Right cardiac atrium (tissue), 5 donors: ENCODE measurements at places on chromosomes 2 and 18. TPM values are rescaled to one million over a fixed set of nuclear protein-coding genes. Genes with fewer than 3 reads are reported as not detected.
A peak's percentile ranks its signal among the peaks of the same experiment; 100 is the strongest.

Gene SEMA4C
- polyA plus RNA-seq: 19.3 TPM

Gene FNDC4
- polyA plus RNA-seq: 10.7 TPM

Gene ADI1
- 132 TPM for polyA plus RNA-seq

GRCh38 chr2:223008162-223008561 lies 43.8 kb upstream of the KCNE4 start:
- DNase-seq: no peak

- no peak for DNase-seq
Observed at GRCh38 chr18:31269566-31269965, 48.4 kb upstream of the DSG1 start.

Gene TRPM8
- polyA plus RNA-seq: not detected

DNA sequence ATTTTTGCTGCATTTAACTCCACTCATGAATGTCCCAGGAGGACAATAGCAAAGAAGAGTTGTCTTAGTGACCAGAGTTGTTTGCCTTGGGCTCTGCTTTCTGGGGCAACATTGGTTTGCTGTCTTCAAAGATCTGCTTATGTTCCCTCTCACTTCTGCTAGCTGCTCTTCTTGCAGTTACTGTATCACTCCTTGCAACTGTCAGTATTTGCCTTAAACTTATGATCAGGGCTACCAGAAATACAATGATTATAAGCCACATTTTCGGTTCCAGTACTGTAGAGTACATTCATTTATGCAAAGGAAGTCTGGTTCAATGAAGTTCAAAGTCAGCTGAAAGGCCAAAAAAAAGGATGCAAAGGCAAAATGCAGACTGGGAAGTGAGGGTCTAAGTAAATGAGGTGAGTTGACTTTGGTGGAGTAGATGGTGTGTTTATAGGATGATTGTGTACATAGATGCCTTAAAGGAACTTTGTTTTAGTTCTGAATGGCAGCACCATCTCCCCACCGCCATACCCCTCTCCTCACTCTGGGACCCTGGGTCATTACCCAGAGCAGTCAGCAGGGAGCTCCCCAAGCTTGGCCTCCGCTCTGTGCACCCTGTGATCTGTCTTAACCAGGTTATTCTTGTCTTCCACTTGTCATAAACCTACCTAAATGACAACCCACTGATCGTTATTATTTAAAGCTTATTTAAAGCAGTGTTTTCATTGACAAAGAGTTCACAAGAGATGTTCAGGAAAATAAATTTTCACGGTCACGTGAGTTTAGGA lies 236.0 kb downstream of the DOK6 start:
- no peak for DNase-seq

Gene MYO7B
- polyA plus RNA-seq: 0.81 TPM

GRCh38 chr2:136057802-136058140 lies 60.2 kb downstream of the CXCR4 start:
- DNase-seq: no peak

Gene CAVIN2
- 76.0 TPM for polyA plus RNA-seq

Gene NEU2
- not detected for polyA plus RNA-seq

DNA sequence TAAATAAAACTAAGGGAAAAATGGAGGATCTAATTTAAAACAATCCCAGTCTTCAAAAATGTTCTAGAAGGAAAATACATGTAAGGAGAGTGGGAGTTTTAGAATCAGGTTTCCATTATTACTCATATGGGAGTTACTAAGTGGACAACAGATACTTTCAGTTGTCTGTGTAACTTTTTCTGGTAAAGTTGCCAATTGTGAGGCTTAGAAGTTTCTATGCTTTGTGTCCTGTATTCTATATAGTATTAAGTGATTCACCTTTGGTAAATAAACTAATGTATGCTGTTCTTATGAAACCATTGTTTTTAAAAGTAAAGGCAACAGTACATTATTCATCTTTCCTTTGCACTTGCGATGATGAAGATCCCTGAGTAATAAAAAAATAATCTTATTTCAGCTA lies 274.9 kb downstream of the NR4A2 start:
- DNase-seq: no peak

- no peak for DNase-seq
Observed at GRCh38 chr2:40357667-40358066, 94.2 kb downstream of the SLC8A1 start.

DNA sequence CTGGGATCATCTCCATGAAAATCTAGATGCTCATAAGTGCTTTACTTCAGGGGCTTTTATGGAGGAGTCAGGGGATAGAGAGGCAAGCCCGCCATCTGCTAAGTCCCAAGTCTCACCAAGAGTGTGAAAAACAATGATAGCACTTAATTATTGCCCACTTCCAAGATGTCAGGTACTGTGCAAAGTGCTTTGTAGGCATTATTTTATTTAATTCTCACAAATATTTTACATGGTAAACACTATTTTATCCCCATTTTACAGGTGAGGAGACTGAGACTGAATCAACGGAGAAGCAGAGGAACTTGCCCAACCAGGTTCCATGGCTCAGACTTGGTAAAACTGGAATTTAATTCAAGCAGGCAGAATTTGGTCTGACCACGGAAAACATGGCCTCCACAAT lies 147.5 kb downstream of the ACKR3 start:
- DNase-seq: no peak

DNA sequence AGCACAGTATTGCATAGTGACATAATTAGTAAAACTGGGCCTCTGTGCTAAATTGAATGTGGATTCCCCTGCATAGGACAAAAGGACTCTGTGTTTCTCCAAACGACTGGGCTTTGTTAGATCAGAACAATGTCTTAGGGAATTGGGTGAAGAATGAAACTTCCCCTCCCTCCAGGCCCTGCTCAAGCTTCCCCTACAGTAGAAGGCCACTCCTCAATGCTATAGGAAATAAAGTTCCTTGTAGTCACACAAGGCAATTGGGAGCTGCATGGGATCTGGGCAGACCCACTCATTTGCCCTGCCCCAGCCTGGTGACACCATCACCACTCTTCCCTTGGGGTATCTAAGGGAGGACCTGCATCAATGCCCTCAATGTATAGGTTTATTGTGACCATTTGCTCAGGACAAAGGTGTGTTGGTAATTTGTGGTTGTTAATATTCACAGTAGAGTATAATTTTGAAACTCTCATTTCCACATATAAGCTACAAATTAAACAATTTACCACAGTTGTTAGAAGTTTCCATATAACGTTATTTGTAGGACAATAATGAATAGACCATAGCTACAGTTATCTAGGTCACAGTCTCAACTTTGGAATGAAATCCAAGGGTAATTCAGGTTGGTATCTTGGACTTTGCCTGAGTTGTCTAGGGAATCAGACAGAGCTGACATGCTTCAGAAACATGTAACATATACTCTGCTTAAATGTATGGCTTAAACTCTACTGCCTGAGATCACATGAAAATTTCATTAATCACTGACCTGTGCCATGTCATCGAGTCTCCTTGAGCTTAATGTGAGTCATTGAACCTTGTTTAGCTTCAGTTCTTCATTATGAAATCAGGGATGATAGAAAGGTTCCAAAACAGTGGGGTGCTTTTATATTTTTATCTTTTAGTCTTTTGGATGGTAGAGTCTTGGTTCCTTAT lies 64.8 kb upstream of the DARS1 start:
- no peak for DNase-seq

GRCh38 chr2:191222952-191223351 lies 22.3 kb upstream of the MYO1B start:
- DNase-seq: no peak

DNA sequence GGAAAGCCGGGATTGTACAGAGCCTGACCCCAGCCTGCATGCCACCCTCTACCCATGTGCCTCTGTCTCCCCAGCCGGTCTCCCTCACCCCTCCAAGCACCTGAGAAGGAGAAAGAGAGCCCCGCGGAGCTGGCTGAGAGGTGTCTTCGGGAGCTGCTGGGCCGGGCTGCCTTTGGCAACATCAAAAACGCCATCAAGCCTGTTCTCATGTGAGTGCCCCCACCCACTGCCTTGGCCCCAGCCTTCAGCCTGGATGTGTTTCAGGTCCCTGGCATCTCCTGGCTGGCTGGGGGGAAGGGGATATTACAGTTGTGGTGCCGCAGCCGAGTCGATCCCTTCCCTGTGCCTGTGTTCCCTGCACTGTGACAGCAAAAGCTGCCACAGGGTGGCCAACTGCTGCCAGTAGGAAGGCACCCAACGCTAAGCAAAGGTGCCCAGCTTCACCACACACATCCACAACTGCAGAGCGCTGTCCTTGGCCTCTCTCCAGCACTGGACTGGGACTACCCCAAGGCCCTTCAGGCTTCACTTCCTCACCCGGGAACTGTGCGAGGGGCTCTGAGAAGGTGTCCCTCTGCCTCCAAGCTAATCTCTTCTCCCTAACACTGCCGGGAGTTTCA lies 38.4 kb downstream of the POMC start:
- DNase-seq: no peak

- peak; percentile 56 for DNase-seq
Observed at GRCh38 chr2:168346725-168347477, 99.5 kb upstream of the STK39 start.

DNA sequence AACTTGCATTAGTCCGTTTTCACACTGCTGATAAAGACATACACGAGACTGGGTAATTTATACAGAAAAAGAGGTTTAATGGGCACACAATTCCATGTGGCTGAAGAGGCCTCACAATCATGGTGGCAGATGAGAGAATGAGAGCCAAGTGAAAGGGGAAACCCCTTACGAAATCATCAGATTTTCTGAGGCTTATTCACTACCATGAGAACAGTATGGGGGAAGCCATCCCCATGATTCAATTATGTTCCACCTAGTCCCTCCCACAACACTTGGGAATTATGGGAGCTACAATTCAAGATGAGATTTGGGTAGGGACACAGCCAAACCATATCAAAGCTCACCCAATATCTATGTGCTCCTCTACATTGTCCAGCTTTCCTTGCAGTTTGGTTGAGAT lies 16.0 kb upstream of the SERPINE2 start:
- DNase-seq: no peak

Gene INHA
- polyA plus RNA-seq: 28.7 TPM

DNA sequence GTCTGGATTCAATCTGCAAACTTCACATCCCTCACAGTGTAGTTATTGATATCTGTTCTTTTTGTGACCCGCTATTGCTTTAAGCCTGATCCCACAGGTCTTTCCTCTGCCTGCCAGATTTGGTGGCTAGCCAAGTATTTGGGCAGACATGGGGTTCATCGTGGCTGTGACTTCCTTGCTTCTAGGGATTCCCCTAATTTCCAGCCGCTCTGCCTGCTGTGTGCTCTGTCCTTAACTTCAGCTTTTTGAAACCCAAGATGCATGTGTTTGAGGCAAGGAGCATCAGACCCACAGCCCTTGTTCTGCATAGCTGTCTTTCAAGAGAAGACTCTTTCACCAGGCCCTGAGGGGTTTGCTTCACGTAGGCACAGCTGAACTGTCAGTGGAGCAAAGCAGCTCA lies 54.2 kb downstream of the NCAPH start:
- DNase-seq: no peak

DNA sequence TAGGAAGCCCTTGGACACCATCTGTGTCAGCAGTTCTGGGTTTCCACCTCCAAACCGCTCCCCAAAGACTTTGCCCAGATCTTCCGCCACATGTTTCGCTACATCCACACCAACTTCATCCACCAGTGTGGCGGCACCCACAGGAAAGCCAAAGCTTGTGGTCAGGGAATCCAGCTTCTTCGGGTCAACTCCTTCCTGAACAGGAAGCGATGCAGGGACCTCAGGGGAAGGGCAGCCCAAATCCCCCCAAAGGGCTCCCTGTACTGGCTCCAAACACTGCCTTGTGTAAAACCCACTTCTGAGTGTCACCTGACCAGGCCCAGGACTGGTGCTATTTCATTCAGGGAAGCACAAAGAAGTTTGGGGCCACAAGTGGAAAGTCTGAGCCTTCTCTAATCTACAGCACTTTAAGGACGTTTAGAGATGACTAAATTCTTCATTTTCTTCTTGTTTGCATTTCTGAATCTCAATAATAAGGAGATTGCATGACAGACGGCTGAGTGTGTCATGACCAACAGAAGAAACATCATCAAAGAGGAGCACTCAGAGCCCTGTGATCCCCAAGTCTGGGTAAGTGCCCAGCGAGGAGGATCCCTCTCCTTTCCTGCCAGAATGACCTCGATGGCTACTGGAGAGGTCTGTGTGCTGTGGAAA lies 20.8 kb downstream of the GAREM2 start:
- no peak for DNase-seq

DNA sequence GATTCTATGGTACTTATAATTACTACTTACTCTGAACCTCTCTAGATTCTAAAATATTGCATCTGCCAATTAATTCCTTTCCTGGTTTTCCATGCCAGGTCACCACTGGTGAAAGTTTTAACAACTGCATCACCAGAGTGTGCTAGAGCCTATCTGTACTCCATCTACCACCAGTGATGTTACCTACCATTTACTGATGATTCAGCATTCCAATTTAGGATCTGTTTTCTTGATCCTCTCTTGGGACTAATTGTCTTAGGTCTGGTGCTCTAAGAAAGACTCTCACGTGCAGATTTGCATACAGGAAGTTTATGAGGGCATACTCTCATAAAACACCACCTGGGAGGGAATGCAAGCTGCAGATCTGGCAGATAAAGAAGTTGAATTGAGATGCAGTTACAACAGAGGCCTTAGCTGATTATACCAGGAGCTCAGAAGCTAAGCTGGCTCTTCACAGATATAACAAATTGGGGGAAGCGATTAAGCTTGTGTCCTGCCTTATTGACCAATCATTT lies 347.6 kb upstream of the VRK2 start:
- no peak for DNase-seq

Gene SOS1
- 6.7 TPM for polyA plus RNA-seq

GRCh38 chr2:237152361-237152760 lies 66.7 kb downstream of the COPS8 start:
- no peak for DNase-seq

DNA sequence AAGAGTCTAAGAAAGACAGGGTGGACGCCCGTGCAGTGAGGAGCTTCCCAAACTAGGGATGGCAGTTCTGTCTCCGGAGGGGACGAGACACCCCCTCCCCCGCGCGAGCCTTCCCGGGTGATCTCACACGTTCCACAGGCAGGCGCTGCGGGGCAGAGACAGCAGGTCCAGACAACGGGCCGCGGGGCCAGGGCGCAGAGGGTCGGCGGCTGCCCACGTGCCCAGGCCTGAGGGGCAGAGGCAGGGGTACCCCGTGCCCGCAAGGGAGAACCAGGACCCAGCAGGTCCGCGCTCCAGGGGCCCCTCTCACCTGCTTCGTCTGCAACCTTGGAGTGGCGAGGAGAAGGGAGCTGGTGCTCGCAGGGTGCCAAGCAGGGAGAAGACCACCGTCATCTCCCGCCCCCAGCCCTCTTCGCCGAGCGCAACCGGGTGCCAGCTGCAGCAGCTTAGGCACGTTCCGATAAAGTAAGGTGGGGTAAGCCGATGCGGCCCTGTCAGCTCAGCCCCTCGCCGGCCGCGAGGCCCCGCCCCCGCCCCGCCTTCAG lies at the start of gene GPR155:
TSS of gene GPR155 (minus strand) at position 467 of the 545 bp plus-strand sequence. CDS start 5,073 bp downstream, outside the sequence.
- peak; percentile 89 for DNase-seq

DNA sequence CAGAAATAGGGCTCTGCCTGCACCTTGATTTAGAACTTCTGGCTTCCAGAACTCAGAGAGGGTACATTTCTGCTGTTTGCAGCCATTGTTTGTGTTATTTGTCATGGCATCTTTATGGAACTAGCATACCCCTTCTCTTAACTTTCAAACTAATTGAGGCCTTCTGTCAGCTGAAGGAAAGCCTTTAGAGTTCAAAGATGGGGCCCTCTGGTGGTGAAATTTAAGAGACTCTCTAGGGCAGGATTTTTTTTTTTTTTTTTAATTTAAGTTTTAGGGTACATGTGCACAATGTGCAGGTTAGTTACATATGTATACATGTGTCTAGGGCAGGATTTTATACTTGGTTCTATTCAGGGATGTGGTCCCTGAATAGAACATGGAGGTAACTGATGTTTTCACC lies 260.6 kb upstream of the LINC00305 start:
- DNase-seq: no peak

Gene OSR1
- polyA plus RNA-seq: 9.6 TPM

GRCh38 chr2:160039166-160039903 lies 23.1 kb downstream of the PLA2R1 start:
- peak; percentile 47 for DNase-seq

Gene VWA3B
- polyA plus RNA-seq: 0.23 TPM

Gene STARD6
- not detected for polyA plus RNA-seq
